ENCODE measurements at places on chromosomes 1 and 21.

DNA sequence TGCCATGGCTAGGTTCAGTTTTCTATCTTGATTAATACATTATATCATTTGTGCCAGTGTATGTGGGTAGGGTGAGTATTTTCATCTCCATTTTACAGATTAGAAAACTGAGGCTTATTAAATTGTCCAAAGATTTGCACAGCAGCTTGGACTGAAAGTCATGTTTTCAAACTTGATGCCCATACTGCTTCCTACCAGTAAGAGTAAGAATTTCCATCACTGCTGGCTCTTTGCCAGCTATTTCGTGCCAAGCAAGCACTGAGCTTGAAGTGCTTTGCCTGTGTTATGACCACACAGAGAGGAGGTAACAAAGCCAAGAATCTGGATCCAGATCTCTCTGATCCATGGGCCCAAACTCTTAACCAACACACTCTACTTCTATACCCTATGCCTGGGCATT is 295.0 kb downstream of the VAV3 start:
- DNase-seq, result no peak

- no peak for DNase-seq
Observed at GRCh38 chr21:16216288-16216962, 486.6 kb downstream of the USP25 start.

DNA sequence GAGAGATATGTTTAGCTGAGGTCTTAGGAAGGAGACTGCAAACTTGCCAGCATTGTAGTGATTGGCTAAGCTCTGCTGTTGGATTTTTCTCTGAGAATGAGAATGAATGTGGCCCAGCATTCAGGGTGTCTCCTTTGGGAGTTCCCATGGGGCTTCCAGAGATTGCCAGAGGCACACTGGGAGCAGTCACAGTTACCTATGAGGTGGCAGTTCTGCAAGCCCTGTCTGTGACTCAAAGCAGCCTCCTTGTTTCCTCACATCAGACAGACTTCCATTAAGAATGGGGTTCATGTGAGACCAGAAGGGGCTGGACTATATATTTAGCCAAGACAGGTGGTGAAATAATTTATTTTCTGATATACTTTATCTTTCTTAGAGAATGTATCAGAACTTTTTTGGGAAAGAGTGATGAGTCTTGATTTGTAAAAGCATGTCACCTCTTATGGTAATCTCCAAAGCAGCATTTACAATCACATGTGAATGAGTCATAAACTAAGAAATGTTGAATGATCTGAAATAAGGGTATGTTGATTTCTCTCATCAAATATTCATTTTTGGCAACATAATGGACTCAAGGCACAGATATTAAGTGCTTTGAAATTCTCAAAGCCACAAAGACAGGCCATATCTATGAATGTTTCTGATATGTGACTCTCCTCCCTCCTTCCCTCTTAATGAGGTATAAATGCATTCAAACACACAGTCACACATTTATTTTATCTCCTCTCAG is 9.5 kb upstream of the SLC19A2 start:
- no peak for DNase-seq

DNA sequence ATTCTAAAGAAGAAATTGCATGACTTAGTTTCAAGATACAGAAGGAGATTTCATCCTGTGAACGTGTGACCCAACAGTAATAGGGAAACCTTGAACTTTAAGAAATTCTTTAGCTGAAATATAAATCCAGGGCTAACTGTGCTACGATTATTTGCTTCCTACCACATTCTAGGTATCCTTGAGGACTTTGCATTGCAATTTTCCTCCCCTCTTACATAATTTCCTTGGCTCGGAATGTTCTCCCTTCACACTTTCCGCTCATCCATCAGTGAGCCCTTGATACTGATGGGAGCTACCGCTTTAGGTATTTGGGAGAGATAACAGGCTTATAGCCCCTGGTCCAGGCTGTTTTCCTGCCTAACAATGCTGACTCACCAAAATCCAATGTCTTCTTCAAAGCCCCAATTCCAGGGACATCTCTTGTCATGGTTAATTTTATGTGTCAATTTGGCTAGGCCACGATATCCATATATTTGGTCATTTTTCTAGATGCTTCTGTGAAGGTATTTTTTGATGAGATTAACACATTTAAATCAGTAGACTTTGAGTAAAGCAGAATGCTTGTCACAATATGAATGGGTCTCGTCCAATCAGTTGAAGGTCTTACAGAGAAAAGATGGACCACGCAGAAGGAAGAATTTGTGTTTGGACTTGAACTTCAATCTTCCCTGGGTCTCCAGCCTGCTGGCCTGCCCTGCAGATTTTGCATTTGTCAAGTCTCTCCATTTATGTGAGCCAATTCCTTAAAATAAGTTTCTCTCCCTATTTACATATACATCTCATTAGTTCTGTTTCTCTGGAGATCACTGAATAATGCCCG is 121.2 kb downstream of the PTPN14 start:
- no peak for DNase-seq

- DNase-seq, result no peak
Observed at GRCh38 chr1:231374394-231374793, 36.3 kb downstream of the SPRTN start.

DNA sequence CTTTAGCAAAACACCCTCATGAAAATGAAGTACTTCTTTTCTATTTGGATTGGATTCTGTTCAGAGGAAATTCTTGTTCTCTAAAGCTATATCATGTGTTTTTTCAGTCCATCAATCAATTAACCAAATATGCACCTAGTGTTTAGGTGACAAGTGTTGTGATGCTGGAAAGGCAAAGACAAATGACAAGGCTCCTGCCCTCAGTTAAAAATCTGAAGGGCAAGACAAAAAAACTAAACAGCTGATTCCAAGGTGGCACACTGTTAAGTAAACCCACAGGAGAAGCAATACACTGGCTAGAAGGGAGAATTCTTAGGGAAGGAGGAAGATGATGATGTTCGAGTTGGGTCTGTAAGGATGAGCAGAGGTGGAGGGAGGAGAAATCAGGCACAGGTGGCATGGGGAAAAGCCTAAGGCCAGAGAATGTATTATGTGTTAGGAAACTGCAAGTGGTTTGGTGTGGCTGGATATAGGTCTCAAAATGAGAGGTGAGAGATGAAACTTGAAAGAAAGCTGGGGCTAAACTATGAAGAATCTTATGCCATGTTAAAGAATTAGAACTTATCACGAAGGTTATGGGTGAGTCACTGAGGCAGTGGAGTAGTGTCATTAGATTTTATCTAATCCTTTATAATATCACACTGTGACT is 51.8 kb upstream of the GFI1 start:
- DNase-seq, result no peak

DNA sequence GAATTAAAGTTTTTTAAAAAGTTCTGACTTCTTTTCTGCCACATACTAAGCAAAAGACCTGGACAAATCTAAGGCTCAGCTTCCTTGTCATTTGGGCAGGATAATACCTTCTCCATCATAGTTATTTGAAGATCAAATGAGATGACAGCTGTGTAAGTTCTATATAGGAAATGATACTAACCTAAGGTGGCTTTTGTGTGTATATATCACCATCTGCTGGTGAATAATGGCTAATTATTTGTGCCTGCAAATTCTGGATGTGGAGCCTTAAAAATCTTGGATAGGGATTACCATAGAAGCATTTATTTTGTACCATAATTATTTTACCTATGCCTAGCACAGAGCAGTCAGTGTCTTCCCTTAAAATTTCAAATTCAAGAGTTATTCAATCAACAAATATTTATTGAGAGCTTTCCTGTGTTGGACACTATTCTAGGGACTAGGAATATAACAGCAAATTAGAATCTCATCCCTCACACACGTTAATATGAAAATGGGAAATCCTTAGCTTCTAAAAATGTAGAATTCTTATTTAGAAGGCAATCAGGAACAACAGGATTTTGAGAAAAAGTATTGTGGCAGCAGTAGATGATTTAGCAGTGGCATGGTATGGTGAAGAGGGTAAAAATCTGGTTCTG is 89.8 kb downstream of the TMEM200B start:
- no peak for DNase-seq

DNA sequence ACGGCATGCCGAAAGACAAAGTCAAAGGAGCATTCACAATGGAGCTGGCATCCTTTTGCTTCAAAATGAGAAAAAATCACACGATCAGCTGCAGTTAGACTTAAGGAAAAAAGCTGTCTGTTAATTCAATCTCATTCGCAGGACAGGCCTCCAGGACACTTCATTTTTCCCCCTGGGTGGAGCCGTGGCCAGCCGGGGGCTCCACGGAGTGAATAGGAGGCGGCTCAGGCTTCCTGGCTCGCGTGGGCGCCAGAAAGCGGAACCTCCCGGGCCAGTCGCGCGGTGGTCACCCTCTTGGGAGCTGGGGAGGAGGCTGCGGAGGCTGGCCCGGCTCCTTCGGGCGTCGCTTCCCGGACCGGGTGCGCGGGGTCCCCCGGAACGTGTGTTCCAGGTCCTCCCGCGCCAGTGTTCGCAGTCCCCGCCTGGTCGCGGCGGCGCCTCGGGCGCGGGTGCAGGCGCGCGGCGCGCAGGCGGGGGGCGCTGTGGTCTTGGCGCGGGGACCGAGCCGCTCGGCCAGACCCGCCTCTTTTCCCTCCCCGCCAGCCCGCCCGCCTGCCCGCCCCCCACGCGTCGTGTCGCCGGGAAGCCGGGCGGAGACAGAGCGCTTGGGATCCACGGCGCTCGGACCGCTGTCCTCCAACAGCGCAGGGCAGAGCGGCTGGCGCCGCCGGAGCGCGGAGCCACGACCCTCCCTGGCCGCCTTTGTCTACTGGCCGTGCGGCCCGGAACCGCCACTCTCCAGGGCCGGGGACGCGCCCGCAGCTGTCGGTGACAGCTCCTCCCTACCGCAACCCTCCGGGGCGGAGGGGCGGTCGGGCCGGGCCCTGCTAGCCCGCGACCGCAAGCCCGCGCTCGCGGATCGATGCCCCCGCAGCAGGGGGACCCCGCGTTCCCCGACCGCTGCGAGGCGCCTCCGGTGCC is at the start of gene RHOU:
Gene RHOU, plus strand, starts transcription at position 599 of the 921 bp plus-strand sequence. Its CDS starts 264 bp downstream, at position 863.
- peak; percentile 55 for DNase-seq

GRCh38 chr1:109040627-109040988 is 1.3 kb downstream of the WDR47 start:
- no peak for DNase-seq

GRCh38 chr1:203675596-203676347 is 49.1 kb downstream of the ATP2B4 start:
- DNase-seq, result peak; percentile 24

DNA sequence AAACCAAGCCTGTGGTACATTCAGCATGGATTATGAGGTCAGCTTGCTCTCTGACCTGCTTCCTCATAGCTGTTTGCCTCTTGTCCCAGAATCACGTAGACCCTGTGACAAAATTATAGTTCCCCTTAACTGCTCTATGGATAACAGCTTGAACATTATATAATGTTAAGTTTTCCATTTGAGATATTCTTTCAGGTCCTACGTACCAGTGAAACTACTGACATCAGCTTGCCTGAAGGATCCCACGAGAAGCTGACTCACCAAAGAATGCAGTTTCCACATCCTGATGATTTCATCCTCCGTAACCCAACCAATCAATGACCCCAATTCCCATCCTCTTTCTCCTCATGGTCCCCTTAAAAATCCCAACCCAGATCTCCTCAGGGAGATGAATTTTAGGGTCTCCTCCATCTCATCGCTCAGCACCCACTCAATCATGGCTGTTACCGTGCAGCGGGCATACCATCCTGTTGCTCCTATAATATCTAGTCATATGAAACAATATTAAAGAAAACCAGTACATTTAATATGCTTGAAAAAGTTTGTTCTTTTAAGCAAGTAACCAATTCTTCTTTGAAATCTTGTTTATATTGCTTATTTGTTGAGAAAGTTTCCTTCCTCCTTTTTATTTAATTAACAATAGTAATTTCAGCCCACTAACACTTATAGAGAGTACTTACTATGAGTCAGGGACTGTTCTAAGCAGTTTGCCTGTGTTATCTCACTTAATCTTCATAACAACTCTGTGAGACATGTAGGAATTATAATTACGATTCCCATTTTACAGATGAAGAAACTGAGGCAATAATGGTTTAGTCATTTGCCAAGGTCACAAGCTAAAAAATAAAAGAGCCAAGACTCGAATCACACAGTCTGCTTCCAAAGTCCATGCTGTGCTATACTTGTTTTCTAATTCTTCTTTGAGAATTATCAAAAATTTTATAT is 27.4 kb downstream of the CHML start:
- DNase-seq, result no peak

DNA sequence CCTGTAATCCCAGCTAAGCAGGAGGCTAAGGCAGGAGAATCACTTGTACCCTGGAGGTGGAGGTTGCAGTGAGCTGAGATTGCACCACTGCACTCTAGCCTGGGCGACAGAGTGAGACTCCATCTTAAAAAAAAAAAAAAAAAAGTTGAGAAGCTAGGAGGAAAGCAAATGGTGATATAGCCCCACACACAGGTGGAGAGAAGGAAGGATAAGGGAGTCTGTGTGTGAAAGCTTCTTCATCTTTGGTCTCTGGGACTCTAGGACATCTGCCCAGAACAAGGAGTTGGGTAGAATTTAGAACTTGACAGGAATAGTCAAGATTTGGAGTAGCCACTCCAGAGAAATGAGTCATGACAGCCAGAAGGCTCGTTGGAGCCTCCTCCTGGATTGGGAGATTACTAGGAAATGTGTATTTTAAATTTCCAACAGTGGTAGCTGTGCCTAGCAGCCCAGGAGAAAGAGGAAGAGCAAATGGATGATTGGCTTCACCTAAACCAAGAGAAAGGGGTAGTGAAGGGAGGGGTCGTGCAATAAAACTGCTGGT is 19.9 kb downstream of the NPL start:
- no peak for DNase-seq

DNA sequence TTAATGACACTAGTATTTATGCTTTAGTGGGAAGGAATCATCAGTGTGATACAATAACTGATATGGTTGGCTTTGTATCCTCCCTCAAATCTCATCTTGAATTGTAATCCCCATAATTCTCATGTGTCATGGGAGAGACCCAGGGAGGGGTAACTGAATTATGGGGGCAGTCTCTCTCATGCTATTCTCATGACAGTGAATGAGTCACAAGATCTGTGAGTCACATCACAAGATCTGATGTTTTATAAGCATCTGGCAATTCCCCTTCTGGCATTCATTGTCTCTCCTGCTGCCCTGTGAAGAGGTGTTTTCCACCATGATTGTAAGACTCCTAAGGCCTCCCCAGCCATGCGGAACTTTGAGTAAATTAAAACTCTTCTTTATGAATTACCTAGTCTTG is 1760.3 kb downstream of the NCAM2 start:
- DNase-seq, result no peak

GRCh38 chr1:179366093-179366800 is 476 bp downstream of the AXDND1 start:
- no peak for DNase-seq

DNA sequence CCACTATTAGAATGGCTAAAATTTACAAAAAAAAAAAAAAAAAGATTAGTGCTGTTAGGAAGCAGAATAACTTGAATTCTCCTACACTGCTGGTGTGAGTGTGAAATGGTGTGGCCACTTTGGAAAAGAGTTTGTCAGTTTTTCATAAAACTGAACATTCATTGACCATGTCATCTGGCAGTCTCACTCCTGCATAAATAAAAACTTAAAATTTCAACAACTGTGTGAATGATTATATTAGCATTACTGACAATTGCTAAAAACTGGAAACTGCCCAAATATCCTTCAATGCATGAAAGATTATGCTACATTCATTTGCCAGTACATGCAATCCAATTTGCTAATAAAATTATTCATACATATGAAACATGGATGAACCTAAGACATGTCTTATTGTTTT is 570.9 kb downstream of the NEGR1 start:
- no peak for DNase-seq

- DNase-seq, result no peak
Observed at GRCh38 chr1:3069491-3070308, 697 bp downstream of the PRDM16 start.
